ENCODE measurements at places on chromosomes 7 and 10.

DNA sequence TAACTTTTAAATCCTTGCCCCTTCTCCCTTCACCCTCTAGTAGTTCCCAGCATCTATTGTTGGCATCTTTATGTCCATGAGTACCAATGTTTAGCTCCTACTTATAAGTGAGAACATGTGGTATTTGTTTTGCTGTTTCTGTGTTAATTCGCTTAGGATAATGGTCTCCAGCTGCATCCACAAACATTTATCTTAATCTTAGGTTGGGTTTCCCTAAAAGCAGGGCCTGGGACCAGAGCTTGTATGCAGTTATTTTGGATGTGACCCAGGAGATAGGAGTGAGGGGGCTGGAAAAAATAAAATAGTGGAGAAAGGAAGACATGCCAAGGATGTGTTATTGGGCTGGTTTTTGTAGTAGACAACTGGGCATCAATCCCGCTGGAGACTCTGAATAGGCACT, 571.8 kb downstream of the CCSER2 start:
- DNase-seq, result no peak

GRCh38 chr10:12235796-12236195, 39.8 kb downstream of the CDC123 start:
- DNase-seq, result no peak

- no peak for DNase-seq
Observed at GRCh38 chr10:60387531-60387930, 2.1 kb downstream of the ANK3 start.

DNA sequence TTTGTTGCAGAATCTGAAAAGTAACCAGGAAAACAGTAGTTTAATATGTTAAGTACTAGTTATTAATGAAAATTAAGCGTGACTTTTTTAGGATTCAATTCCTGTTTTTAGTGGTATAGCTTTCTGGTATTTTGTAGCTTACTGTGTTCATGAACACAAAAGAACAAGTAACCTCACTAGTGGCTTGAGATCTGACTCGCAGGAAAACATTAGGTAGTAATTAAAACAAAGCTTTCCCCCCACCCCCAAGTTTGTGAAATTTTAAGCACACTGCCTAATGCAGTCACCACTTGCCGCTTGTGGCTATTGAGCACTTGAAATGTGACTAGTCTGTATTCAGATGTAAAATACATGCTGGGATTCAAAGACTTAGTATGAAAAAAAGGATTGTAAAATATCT, 102.5 kb upstream of the RPA3 start:
- no peak for DNase-seq

- no peak for DNase-seq
Observed at GRCh38 chr7:125563964-125564529, 634.4 kb upstream of the POT1 start.

DNA sequence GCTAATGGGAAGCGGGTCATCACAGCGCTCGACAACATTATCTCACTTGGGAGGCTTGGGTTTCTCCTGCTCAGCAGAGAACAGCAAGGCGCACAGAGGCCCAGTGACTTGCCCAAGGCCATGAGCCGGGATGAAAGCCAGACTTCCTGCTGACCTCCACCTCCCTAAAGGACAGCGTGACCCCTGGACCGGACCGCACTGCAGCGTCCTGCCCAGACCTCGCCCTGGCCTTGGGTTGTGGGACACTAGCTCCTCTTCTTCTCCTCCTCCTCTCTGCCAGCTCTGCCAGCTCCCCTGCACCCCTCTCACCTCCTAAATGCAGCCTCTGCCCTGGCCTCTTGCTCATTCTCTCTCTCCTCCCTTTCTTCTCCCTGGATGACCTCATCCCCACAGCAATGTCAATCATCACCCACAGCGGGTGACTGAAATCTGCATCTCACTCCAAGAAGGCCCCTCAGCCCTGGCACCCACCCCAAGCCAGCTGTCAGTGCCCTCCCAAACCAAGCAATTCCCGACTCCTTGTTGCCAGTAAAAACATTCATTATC, 19.4 kb downstream of the SPOCK2 start:
- DNase-seq, result no peak

GRCh38 chr10:95415621-95416031, 124.8 kb upstream of the PDLIM1 start:
- no peak for DNase-seq

GRCh38 chr7:135801877-135802276, 53.3 kb upstream of the FAM180A start:
- DNase-seq, result no peak

DNA sequence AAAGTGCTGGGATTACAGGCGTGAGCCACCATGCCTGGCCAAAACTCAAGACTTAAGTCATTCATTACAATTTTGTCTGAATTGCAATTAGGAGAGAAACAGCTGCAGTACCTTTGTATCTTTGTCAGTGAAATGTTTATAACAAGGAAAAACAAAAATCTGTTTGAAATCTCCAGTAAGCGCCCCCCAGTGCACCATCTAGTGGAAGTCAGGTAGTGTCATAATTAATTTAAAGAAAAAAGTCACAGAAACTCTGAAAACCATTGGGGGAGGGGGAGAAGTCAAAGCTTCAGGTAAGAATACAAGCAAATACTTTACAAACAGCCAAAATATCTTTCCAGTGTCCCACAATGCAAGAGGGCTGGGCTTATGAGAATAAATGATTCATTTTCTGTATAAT, 2.8 kb downstream of the MPP7 start:
- no peak for DNase-seq

All from activated T-helper 2 cell treated with anti-CD3 and anti-CD28 coated beads, Interferon-gamma antibody, Interleukin-2, Interleukin-4, amounts not matched to agents 10 μg/mL and 5 μg/mL and 100 μg/mL, durations not matched to agents 14 hours and 24 hours and 36 hours (primary cell).